A673 (cell line): ENCODE measurements at places on chromosomes 12 and 14. TPM values are rescaled to one million over a fixed set of nuclear protein-coding genes. Genes with fewer than 3 reads are reported as not detected.
A peak's percentile ranks its signal among the peaks of the same experiment; 100 is the strongest.

DNA sequence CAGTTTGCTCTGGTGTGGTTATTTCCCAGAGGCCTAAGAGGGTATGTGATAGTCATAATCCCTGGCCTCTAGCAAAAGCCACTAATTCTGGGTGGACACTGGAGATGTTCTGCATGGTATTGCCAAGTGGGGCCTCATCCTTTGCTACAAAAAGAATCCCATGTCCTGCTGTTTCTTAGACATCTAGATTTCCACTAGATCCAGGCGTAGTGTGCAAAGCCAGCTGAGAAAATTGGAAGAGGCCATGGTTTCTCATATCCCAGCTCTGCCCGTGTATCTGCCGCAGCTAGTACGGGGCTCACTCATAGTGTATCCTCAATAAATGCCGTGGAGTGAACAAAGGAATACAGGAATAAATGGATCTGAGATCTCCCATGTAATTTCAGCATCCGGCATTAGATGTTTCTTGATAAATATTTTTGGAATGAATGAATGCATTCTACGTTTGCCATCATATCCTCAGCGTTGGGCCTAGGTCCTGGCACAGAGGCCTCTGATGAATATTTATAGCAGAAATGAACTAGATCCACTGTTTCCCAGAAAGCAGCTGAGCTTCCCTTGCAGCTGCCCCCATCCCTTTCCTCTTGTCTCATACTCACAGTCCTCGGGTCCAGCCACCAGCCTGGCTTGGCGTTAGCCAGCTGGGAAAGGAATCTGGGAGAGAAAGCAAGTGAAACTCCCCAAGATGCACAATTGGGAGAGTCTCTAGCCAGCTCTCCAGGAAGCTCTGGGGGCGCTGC lies 76.3 kb upstream of the NOS1 start:
- DNase-seq, result no peak

The FAIM2 gene
- 0.11 TPM in 1 of 2 replicates, not detected in the other for total RNA-seq

- DNase-seq, result no peak
Observed at GRCh38 chr12:21608196-21608595, 3.5 kb upstream of the GYS2 start.

The TARBP2 gene
- 62.4 and 70.9 TPM in 2 replicates for total RNA-seq

- no peak for DNase-seq
Observed at GRCh38 chr12:48302161-48302911, 48.4 kb downstream of the ZNF641 start.

DNA sequence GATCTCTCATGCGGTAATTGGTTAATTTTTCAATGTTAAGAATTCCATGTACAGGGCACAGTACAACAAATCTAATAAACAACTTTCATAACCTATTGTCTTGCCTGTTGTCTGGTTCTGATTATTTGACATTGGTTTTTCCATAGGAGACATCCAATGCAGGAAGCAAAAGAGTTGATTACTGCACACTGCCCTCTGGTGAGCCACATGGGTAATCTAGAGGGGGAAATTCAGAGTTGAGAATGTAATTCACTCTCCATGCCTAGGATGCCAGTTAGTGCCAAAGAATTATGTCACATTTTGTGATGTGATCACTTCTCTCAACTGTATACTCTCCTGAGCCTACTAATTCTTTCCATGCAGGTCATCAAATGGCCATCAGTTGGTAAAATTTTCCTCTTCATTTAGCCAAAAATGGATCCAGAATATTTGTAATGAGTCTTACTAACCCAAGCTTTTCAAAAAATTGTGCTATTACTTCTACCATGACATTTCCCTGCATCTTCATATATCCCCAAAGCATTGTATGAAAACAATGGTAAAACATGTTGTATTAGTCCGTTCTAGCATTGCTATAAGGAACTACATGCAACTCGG lies 17.7 kb upstream of the CCDC91 start:
- DNase-seq, result peak; percentile 77

DNA sequence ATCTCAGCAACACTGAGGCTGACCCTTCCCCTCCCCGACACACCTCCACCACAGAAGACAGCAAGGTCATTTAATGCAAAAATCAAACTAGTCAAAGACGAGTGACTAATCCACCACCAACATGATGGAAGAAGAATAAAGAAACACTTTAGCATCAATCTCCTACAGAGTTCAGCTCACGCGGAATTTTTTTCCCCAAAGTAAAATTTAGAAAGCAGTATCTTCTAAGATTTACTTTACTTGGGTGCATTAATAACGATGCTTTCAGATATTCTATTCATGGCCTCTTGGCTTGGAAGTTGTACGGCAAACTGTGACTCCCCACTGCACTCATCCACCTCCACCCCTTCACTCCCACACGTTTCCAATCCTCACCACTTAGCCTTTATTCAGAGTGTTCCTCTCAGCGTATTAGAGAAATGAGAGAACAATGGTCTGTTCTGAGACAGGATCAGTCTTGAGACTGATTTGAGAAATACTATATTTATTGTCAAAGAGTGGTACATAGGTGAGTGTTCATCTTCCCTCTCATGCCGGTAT lies 1.9 kb downstream of the EGLN3 start:
- no peak for DNase-seq

DNA sequence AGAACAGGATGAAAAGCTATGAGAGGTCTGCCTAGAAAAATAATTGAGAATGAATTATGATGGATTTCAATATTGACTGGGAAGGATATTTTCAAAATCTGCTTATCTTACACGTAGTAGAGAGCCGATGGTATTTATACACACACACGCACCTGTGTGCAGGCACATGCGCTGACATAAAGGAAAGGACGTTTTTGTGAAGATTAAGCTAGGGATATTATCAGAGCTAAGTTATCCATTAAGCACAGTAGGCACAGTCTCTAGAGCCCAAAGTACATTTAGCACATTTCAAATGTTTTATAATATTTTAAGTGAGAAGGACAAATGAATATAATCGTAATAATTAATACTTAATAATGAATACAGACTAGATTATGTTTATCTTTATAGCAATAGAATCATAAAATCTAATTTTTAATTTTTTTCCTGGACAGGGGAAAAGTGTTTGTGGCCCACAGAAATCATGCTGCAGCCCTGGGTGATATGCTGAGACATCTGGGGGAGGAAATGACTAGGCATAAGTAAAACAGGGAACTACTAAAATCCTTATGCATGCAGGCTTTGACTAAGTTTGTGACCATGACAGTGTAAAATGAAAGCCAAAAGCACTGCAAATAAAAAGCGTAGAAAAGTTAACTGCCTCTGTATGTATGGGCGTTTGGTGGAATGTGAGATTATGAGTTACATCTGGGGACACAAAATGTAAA lies 146.1 kb downstream of the KITLG start:
- no peak for DNase-seq

DNA sequence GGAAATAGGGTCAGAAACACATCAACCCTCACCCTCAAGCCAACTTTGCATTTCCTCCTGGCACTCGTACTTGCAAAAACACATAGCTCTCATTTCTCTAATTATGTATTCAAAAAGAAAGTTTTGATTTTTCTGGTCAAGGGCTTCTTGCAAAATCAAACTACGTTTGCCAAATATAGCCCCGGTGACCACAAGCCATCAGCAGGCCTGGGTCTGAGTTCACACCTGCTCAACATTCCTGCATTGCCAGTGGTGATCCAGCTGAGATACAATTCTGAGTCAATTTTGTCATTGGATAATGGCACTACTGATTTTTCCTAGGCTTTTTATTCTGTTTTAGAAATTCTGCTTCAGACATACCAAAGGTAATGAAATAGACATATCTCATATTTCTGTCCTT lies 10.7 kb upstream of the BHLHE41 start:
- no peak for DNase-seq

GRCh38 chr12:125284945-125285685 lies 219.9 kb downstream of the AACS start:
- DNase-seq, result no peak

The CLEC1B gene
- total RNA-seq, result not detected in 2 replicates

DNA sequence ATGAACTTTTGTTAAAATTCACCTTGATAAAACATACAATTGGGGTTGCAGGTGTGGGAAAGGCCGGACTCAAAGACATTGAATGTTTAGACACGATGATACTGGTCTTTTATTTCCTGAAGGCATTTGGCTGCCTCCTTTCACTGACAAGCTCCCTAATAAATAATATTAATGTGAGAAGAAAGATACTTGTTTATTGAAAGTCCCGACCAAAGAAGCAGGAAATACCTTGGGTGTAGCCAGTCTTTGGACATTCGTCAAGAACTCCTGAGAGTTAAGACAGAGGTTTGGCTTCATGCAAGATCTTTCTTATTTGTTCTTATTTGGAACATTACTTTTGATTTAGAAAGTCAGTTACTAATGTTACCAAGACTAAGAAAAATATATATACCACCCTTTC lies 1133.8 kb upstream of the SEL1L start:
- DNase-seq, result no peak

The LBHD2 gene
- total RNA-seq, result 0.99 and 2.3 TPM in 2 replicates

The PLCZ1 gene
- total RNA-seq, result not detected in 2 replicates

The SERPINA10 gene
- not detected in 2 replicates for total RNA-seq

The TRPV4 gene
- 0.11 and 0.33 TPM in 2 replicates for total RNA-seq

The EML1 gene
- total RNA-seq, result 34.1 and 39.5 TPM in 2 replicates

DNA sequence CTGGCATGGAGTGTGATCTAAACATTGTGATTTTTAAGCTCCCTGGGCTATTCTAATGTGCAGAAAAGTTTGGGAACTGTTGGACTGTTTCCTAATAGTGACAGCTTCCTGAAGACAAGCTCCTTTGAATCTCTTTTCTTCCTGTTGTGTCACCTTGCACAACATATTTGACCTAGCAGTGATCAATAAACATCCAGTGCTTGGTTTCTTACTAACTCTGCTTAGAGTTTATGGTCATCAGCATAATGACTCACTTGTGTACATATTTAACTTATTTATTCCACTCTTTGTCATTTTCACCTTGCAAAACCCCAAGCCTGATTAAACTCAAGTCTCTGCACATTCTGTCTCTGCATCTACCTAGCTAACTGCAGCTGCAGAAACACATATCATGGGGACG lies 27.3 kb upstream of the TBC1D30 start:
- no peak for DNase-seq

The GARIN6 gene
- not detected in 2 replicates for total RNA-seq

DNA sequence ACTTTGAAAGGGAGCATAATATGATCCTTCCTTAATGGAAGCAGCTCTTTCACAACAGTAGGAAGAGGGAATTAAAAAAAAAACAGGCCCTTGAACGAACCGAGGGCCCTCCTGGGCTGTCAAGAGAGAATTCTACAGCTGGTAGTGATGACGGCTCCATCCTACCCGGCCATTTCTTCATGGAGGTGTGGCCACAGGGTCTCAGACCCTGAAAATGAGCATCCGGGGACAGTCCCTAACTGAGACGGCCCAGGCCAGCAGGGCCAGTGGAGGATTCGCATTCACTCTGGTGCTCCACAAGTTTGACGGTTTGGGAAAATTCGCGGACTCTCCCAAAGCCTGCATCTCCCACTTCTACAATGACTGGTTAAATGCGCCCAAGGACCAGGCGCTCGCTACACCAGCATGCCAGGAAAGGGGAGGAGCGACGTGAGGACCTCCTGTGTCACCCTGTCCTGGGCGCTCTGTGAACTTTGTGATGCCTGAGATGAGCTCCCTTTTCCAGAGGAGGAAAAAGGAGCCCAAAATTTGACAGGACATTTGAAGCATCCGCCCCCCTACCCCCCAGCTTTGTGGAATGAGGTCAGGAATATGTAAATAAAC lies 66.8 kb downstream of the BCL11B start:
- no peak for DNase-seq

GRCh38 chr12:14810953-14811483 lies 3.0 kb downstream of the SMCO3 start:
- DNase-seq, result peak; percentile 9

GRCh38 chr12:92130999-92131398 lies 14.6 kb downstream of the BTG1 start:
- no peak for DNase-seq

The FOXA1 gene
- 4.3 and 7.5 TPM in 2 replicates for total RNA-seq

GRCh38 chr12:105538880-105539279 lies 208.4 kb downstream of the C12orf75 start:
- DNase-seq, result no peak

DNA sequence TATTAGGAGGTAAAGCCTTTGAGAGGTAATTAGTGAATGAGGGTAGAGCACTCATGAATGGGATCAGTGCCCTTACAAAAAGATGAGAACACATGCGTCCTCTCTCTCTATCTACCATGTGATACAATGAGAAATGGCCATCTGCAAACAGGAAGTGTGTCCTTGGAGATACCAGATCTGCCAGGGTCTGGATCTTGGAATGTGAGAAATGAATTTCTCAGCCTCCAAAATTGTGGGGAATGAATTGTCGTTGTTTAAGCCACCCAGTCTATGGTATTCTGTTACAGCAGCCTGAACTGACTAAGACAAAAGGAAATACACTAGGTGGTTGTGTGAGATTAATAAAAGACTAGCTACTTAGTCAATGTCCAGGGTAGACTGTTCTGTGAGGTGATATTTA lies 366.6 kb downstream of the NELL2 start:
- DNase-seq, result peak; percentile 42

The LRFN5 gene
- 43.0 and 51.3 TPM in 2 replicates for total RNA-seq

DNA sequence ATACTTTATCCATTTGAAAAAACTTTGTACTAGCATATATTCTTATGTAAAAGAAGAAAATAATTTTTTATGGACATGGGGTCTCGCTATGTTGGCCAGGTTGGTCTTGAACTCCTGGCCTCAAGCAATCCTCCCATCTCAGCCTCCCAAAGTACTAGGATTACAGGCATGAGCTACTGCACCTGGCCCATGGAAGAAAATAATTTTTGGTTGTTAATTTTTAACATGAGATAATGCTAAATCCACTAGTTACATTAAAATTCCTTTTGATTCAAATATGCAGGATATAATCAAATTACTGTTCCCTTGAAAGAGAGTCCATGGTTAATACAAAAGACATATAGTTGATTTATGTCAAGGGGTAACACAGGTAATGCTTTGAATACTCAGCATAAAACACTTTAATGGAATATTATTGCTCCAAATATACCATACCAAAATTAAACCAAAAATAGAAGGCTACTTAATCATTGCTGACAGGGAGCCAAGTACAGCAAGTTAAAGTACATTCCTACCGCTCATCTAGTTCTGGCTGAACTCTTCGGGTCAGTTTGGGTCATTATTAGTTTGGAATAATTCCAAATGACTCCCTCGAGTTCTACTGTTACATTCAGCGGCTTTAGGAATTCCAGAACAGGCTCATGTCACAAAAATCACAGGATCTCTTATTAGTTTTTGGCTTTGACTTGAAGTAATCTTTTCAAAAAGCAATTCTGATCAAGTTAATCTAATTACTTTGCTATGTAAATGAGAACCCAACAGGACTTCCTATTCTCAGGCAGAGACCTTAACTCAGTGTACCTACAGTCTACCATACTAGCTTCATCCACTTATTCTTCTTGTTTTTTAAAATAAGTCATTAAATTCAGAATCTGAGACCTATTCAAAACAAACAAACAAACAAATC lies 6.1 kb downstream of the SOS2 start:
- DNase-seq, result peak; percentile 42

DNA sequence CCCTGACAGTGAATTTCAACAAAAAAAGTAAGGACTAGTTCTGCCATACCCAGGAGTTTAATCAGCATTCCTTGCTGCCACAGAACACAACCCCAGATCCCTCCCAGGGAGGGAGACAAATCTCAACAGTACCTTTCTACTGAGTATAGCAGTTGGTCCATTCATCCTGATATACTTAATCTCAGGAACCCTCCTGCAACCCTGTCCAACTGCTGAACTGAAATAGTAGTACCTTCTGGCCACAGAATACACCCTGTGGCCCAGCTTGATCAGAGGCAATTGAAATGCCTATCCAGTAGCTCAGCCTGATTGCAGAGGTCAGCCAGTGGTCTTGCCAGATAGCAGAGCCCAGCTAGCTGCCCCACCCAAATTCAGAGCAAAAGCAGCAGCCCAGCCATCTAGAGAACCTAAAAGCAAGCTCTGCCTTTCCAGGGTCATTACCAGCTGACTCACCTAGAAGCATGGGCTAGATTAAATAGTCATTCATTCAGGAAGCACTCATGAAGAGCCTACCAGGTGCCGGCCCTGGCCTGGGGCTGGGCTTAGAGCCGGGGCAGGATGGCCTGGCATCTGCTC lies 40.0 kb upstream of the RHOJ start:
- no peak for DNase-seq

The MYH6 gene
- total RNA-seq, result not detected in 2 replicates
